ENCODE measurements at places on chromosomes 1 and 21.

DNA sequence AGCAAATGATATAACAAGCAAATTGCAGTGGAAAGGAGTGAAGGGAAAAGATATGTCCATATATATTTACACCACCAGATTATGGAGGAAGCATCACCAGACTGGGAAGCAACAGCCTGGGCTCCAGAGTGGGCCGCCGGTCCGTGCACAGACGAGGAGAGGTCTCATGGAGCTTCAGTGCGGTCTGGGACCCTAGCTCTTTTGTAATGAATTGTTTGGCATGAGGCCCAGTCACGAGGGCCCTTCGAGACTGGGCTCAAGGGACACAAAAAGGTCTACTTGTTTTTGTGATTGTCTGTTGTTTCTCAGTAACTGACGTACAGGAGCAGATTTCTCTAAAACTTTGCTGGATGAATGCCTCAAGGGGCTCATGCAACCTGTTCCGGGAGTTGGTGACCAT lies 12.9 kb upstream of the STUM start:
- DNase-seq = no peak

DNA sequence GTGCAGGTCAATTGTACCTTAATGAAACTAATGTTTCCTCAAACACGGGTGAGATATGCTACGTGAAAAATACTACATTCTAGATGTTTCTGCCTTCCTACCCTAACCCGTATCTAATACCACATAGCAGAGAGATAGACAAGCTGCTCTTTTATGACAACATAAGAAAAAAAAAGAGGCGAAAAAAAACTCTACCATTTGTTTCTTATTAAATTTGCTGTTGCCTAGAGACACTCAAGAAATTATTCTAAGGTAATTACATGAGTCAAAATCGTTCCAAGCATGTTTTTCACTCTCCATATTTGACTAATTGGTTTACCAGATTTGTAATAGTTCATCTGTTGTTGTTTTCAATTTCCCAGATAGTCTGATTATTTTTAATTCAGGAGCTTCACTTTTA lies 27.4 kb downstream of the PALMD start:
- no peak for DNase-seq

DNA sequence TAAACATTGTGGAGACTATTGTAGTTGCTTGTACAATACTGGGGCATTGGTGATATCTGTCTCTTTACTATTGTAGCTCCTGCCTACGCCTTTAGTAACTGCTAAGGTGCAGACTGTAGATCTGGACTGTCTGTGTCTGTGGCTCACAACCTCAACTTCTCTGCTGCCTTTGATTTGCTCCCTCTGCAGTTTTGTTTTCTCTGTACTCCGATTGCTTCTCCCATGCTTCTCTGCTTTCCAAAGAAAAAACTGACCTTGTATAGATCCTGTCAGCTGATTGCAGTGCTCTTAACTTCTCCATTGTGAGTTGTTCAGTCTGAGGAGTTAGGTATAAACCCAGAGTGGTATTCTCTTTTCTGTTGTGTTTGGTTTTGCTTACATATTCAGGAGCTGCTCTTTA lies 15.3 kb downstream of the MAGI3 start:
- no peak for DNase-seq

DNA sequence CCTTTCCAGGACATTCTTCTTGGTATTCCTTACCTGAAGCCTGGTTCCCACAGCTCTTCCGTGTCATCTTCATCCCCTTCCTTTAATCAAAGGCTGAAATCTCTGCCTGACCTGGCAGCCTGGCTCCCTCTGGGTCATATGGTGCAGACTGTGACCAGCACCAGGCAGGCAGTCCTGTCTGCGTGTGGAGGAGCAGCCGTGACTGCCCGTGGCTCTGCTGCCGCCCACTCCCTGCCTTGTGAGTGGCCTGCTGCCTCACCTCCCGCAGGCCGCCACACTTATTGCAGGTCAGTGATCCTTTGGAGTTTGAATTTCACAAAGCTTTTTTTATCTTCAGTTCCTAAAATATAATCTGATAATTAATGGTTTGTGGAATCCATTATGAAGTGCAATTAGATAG lies 36.2 kb upstream of the EPHA8 start:
- no peak for DNase-seq

DNA sequence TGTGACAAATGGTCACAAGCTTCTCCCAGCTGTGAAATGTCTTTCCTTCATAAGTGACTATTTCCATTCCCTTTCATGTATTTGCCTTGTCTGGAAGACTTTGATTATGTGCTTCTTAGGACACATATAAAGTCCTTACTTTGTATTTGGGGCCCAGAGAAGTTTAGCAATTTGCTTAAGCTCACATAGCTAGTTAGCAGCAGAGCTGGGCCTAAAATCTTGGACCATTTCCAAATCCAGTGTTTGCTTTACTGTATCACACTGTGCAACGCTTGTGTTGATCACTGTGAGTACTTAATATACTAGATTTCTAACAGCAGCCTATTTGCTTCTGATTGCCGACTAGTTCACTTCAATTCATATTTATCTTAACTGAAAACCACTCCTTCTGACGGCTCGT lies 2.2 kb upstream of the KCNA3 start:
- no peak for DNase-seq

DNA sequence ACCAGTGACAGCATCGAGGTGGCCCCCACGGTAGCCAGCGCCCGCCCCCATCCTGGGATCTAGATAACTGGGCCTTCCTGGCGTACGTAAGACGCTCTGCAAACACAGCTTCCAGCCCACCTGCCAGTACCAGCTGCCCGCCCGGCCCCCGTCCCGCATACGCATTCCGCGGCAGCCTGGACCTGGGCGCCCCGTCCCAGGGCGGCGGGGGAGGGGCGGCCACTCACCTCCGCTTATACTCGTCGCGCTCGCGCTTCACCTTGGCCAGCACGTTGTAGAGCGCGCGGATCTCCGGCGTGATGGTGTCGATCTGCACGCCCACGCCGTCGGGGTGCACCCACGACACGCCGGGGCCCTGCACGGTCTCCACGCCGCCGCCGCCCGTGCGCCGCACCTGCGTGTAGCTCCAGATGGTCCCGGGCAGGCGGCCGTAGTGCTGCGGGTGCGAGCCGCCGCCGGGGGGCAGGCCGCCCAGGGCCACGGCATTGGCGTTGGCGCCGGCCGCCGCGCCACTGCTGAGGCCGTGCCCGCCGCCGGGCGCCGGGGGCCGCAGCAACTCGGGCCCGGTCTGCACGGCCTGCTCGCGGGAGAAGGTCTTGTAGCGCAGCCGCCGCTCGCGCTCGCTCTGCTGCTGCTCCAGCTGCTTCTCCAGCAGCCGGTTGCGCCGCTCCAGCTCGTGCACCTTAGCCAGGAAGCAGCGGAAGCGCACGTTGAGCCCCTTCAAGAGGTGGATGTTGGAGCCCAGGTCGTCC lies 859 bp downstream of the IFFO2 start:
- peak; percentile 57 for DNase-seq

GRCh38 chr1:155455588-155456195 lies 106.9 kb downstream of the ASH1L start:
- DNase-seq = no peak

- no peak for DNase-seq
Measured at GRCh38 chr1:54017979-54018378, at the start of gene LDLRAD1. LDLRAD1 (minus strand) TSS chr1:54018186; CDS start chr1:54018112, 74 bp downstream.

GRCh38 chr1:109258481-109259466 lies 9.4 kb downstream of the CELSR2 start:
- no peak for DNase-seq

DNA sequence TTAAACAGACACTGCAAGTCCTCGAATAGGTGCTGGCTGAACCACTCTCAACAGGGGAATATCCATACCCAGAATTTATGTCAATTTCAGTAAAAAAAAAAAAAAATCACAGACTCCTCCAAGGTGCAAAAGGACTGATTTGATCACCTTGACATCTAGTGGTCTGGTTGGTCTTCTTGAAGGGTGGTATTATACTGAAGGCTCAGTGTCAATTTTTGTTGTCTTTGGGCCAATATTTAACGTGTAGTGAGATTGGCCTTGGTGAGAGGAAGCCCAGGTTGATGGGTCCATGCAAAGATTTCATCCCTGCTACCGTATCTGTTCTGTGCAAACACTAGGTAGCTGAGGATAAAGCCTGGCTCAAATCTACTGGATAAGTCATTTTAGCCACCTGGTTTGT lies 4.0 kb upstream of the GBP5 start:
- DNase-seq = no peak

GRCh38 chr21:36145259-36145658 lies 10.4 kb downstream of the CBR3 start:
- no peak for DNase-seq

GRCh38 chr1:113683384-113684152 lies 75.7 kb downstream of the PHTF1 start:
- DNase-seq = no peak

- DNase-seq = peak; percentile 46
Measured at GRCh38 chr1:1020415-1021009, 592 bp downstream of the AGRN start.

Data from stimulated activated CD4-positive, alpha-beta T cell treated with anti-CD3 and anti-CD28 coated beads, Interleukin-2, amount 100 ng/mL, for 4 hours (primary cell).